Immature natural killer cell (primary cell): ENCODE measurements at places on chromosomes 16 and 17. TPM values are rescaled to one million over a fixed set of nuclear protein-coding genes. Genes with fewer than 3 reads are reported as not detected.

DNA sequence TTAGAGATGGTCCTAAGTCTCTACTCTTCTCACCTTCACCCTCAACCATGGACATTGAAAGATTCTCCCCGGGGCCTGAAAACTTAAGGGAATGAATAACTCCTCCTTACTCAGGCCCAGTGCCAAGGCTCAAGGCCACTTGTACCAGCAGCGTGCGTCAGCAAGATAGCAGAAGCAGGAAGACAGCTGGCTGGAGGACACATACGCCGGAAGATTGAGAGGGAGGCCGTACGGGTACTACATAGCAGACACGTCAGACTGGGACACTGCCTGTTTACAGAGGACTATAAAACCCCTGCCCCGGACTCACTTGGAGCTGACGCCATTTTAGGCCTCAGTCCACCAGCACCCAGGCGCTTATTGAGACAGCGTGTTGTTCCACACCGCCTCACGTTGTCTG, 75.8 kb upstream of the MED13 start:
- DNase-seq, result no peak

GRCh38 chr17:74875977-74876593, 3.3 kb upstream of the FDXR start:
- DNase-seq, result no peak

DNA sequence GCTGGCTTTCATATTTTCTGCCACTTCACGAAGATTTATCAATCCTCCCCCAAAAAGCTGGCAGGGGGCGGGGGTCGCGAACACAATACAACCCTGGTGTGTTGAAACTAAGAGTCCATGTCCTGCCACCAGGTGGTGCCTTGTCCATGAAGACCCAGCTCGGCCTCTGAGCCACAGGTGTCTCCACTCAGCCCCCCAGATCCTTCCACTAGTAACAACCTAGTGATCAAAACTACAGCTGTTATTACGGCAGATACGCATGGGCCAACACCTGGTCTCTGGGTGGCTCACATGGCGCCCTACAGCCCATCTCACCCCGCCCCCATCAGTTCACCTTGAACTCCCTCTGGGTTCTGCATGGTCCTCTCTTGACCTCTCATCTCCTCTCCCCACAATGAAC, 27.7 kb downstream of the USP7 start:
- DNase-seq, result no peak

DNA sequence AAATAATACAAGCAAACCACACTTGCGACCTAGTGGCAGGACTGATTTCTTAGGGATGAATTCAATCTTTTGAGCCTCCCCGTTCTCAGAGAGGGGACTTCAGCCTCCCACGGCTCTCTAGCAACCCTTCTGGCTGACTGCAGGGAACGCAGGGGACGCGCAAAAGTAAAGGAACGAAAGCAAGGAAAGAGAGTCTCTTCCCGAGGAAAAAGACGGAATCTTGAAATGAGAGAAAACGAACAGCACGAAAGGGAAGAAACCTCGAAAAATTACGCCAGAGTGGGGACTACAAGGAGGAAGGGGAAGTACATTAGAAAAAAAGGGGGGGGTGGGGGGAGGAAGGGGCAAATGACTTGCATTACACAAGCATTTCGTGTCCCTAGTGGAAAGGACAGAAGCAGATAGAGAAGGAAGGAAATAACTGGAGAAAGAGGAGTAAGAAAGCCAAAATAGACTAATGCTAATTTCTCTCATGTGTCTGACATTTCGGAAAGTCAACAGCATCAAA, 1.2 kb downstream of the GRB2 start:
- peak; percentile 44 for DNase-seq

Gene TBC1D3K
- not detected for polyA plus RNA-seq

Gene TEKT5
- polyA plus RNA-seq, result not detected
